ENCODE measurements at places on chromosomes 2 and 18. TPM values are rescaled to one million over a fixed set of nuclear protein-coding genes. Genes with fewer than 3 reads are reported as not detected.

EEF1B2 gene
- total RNA-seq, result 315 TPM

- DNase-seq, result no peak
Observed at GRCh38 chr2:166394245-166394644, 18.5 kb upstream of the SCN9A start.

MBP gene
- 2,463 TPM for total RNA-seq

GPR39 gene
- total RNA-seq, result 0.31 TPM

SPATA3 gene
- total RNA-seq, result not detected

GRCh38 chr2:227826019-227826521 is 12.4 kb downstream of the CCL20 start:
- no peak for DNase-seq

GRCh38 chr2:133937669-133938068 is 316.2 kb upstream of the MGAT5 start:
- DNase-seq, result no peak

PDE1A gene
- total RNA-seq, result 45.7 TPM
